ENCODE measurements at places on chromosomes 16 and 17. TPM values are rescaled to one million over a fixed set of nuclear protein-coding genes. Genes with fewer than 3 reads are reported as not detected.

Gene CLEC19A
- 0.08 TPM for total RNA-seq

Gene TLCD3B
- 0.48 TPM for total RNA-seq

Gene RNF43
- total RNA-seq: 0.10 TPM

Gene RPRML
- total RNA-seq: 0.84 TPM

Gene ST6GALNAC2
- 0.32 TPM for total RNA-seq

Gene CLDN7
- total RNA-seq: 0.71 TPM

Gene PYDC1
- total RNA-seq: not detected

Gene CACNA1H
- 8.6 TPM for total RNA-seq

Gene C17orf58
- 17.7 TPM for total RNA-seq

Gene CDK3
- 4.5 TPM for total RNA-seq

Gene ZNF423
- total RNA-seq: 0.11 TPM

Gene CFAP119
- 8.1 TPM for total RNA-seq

Gene HID1
- 9.0 TPM for total RNA-seq

Gene FNDC8
- total RNA-seq: 0.07 TPM

Gene KRTAP9-2
- total RNA-seq: not detected
